CD4-positive, alpha-beta T cell treated with Interleukin-17A for 1 hour (primary cell): ENCODE measurements at places on chromosomes 2 and 18.

GRCh38 chr18:46426021-46426678 lies 230.9 kb downstream of the LOXHD1 start:
- no peak for DNase-seq

- no peak for DNase-seq
Observed at GRCh38 chr18:10053861-10054260, 140.0 kb downstream of the VAPA start.

DNA sequence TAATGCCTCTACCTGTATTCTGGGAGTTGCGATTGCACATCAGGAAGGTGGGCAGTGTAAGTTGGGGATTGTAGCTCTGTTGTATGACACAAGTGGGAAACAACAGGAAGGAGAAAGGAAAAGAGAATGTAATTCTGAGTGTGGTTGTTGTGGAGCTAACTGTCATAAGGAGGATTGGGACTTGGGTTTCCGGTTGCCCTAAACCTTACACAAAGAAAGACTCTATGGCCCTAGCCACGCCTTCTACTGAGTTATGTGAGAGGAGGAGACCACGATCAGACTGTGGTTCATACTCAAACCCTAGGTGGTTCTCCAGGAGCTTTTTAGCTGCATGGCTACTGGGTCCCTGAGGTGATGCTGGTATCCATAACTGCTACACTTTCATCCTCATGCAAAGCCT lies 86.5 kb downstream of the TANC1 start:
- no peak for DNase-seq

DNA sequence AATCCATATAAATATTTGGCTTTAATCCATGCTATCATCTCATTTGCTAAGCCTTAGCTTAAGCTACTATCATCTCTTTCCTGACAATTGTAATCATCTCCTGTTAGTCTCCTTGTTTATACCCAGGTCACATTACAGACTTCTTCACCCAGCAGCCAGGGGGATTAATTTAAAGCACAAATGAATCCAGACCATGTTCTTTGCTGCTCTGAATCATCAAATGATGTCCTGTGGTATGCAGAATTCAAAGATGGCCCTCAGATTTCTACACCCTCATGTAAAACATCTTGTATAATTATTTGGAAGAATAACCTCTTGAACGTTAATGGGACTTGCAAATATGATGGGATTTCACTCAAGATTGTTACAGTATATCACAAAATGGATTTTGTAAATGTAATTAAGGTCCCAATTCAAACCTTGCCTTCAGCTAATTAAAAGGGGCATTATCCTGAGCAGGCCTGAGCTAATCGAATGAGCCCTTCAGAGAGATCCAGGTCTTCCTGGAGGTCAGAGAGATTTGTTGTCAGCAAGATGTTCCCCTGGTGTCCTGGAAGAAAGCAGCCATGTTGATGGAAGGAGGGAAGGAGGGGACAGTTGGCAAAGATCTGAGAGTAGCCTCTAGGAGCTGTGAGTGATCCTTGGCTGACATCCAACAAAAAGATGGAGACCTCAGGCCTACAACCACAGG lies 241.1 kb upstream of the MMADHC start:
- DNase-seq: no peak

GRCh38 chr2:143574069-143574468 lies 444.9 kb downstream of the ARHGAP15 start:
- DNase-seq: no peak

DNA sequence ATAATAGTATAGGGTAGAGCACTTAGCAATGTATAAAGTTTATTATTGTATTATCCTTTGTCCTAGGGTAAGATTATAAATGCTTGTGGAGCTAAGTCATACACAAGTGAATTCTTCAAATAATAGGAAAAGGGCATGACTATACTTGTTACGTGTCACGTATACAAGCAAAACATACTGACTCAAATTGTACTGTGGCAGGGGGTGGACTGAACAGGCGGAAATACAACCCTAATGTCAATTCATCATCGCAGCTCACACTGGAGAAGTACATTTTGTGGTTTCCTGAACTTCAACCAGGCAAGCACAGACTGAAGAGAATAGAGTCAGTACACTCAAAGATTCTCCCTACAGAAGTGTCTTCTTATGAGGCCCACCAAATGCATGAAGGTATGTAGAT lies 201.0 kb downstream of the MBD2 start:
- DNase-seq: no peak
